ENCODE measurements at places on chromosomes 16 and 17. TPM values are rescaled to one million over a fixed set of nuclear protein-coding genes. Genes with fewer than 3 reads are reported as not detected.

DNA sequence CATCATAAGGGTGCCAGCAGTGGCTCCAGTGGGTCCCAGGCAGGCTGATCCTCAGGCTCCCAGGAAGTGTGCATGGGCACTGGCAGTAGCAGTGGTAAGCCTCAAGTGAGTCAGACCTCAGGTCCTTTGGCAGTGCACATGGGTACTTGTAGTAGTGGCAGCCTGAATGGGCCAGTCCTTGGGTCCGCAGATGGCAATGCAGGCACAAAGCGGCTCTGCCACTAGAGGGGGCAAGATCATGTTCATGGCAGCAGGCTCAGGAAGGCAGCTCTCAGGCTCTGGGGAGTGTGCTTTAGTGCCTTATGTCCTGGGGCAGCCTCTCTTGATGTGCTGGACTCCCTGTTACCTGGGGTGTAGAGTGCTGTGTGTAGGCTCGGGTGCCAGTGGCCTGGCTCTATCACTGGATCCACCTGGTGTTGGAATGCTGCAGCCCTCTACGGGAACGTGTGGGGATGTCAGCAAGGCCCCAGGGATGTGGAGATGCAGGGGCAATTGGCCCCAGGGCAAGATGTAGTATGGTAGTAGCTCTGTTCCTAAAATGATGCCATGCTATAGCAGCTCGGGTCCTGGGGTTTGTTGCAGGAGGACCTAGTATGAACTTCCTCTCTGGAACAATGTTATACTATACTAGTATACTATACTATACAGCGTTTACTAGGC, 11.0 kb downstream of the ACSM3 start:
- DNase-seq = peak; percentile 80
- no peak overlapping the region for H3K4me3 ChIP-seq
- H3K36me3 ChIP-seq = no peaks in the 10 kb centered on the region
- no peaks in the 10 kb centered on the region for H3K4me1 ChIP-seq

GRCh38 chr17:9725575-9725974, 65.8 kb downstream of the DHRS7C start:
- H3K4me1 ChIP-seq = no peaks in the 10 kb centered on the region
- no peak overlapping the region for H3K4me3 ChIP-seq
- peak; percentile 19 for DNase-seq
- no peaks in the 10 kb centered on the region for H3K36me3 ChIP-seq

GRCh38 chr16:74034200-74034599, 262.4 kb upstream of the PSMD7 start:
- no peak for DNase-seq
- no peaks in the 10 kb centered on the region for H3K36me3 ChIP-seq
- H3K4me3 ChIP-seq = no peak overlapping the region
- no peaks in the 10 kb centered on the region for H3K27me3 ChIP-seq
- H3K4me1 ChIP-seq = no peaks in the 10 kb centered on the region
- H3K27ac ChIP-seq = no peak overlapping the region

- no peaks in the 10 kb centered on the region for H3K36me3 ChIP-seq
- H3K27me3 ChIP-seq = no peaks in the 10 kb centered on the region
- DNase-seq = no peak
- H3K4me3 ChIP-seq = no peak overlapping the region
- H3K27ac ChIP-seq = no peak overlapping the region
Measured at GRCh38 chr17:68775318-68775717, 174.2 kb upstream of the FAM20A start.

- no peak overlapping the region for H3K4me3 ChIP-seq
- H3K27me3 ChIP-seq = no peaks in the 10 kb centered on the region
- no peak for DNase-seq
- no peak overlapping the region for H3K27ac ChIP-seq
- H3K36me3 ChIP-seq = no peaks in the 10 kb centered on the region
Measured at GRCh38 chr17:67850991-67851631, 25.8 kb downstream of the BPTF start.

TAC4 gene
- not detected for total RNA-seq

AANAT gene
- 2.0 TPM for total RNA-seq

MYL4 gene
- total RNA-seq = 7.6 TPM

CNGB1 gene
- total RNA-seq = 0.87 TPM

ACSM3 gene
- 68.0 TPM for total RNA-seq

MYOCD gene
- 13.3 TPM for total RNA-seq
